ENCODE measurements at places on chromosomes 6 and 20.
A peak's percentile ranks its signal among the peaks of the same experiment; 100 is the strongest.

DNA sequence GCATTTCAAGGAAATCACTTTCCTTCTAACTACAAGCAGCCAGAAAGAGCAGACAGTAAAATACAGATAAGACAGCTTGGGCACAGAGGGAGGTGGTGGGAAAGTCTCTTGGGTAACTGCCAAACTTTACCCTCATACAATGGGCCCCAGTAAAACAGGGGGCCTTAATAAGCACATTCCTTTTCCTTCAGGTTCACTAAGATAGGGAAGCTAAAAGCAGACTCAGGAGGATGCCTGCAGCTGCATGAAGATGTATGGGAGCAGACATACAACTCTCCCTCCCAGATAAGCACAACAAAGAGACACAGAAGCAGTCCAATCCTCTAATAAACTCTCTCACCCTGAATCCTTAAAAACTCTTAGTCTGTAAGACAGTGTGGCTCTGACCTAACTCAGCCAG, 49.0 kb downstream of the SIM1 start:
- DNase-seq = no peak

DNA sequence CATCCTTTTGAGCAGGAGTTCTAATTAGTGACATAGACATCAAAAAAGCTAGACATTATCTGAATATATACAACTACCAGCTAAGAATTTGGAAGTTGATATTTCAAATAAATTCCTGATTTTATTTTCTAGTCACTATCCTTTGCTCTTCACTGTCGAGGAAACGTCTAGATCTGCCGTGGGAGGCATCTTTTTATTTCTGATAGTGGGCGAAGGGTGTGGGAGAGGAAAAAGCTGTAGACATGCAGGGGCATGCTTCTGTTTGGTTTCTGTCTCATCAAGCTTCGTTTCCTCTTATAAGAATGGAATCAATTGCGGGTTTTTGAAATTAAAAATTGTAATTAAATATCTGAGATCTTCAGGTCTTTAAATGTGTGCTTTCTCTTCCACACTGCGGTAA, 16.2 kb upstream of the C6orf118 start:
- no peak for DNase-seq

GRCh38 chr20:58744836-58745235, 52.2 kb downstream of the NPEPL1 start:
- no peak for DNase-seq

GRCh38 chr6:13687917-13688351, 23.7 kb downstream of the RANBP9 start:
- DNase-seq = no peak

GRCh38 chr20:41819436-41819835, 201.3 kb upstream of the CHD6 start:
- no peak for DNase-seq

DNA sequence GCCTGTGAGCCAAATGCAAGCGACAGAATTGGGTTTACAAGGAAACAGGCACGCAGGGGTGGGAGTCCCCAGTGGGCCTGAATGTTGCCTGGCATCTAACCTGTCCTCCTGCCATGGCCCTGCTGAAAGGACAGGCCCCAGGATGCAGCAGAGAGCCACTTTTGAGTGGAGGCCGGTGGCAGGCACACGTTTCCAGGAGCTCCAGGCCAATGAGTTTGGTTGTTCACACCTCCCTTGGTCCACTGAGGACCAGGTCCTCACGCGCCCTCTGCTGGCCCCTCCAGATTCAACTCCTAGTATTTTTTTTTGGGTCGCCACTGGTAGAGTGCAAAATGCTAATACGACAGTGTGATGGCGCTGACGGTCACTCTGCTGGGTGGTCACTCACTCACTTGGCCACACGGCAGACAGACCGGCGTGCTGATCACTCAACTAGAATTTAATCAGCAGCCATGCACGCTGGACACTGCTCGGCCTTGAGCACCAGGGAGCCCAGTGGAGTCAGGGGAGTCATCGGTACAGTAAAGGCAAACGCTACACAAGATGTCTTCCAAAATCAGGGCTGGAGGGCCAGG, 81.7 kb upstream of the NFATC2 start:
- peak; percentile 3 for DNase-seq

DNA sequence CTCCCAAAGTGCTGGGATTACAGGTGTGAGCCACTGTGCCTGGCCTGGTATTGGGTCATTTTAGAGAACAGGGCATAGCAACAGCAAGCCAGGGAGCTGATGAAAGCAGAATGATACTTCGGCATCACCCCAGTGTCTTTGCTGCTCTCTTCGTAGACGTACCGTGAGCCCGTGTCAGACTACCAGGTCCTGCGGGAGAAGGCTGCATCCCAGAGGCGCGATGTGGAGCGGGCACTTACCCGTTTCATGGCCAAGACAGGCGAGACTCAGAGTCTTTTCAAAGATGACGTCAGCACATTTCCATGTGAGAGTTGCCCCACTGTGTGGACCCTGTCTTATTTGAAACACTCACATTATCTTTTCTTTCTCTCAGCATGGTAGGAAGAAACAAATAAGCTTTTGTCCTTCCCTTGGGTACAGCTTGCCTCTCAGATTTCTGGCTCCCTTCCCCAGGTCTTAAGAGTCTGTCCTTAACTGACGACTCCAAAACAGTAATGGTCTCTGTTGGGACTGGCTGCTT, 15.9 kb downstream of the TAF8 start:
- DNase-seq = no peak

GRCh38 chr20:54190217-54190616, 16.4 kb upstream of the CYP24A1 start:
- DNase-seq = no peak

- no peak for DNase-seq
These were observed 41.4 kb downstream of the MOXD1 start for GRCh38 chr6:132359886-132360285.

DNA sequence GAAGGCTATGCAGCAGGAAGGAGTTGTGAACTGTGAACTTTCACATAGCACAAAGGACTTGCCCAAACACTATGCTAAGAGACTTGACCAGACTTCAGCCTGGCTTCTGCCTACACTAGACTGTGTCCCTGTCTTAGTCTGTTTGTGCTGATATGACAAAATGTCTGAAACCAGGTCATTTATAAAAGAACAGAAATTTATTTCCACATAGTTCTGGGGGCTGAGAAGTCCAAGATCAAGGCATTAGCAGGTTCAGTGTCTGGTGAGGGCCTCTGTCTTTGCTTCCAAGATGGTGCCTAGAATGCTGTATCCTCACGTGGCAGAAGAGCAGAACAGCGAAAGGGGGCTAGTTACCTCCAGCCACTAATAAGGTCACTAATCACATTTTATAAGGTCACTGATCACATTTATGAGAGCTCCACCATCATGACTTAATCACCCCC, 16.0 kb upstream of the MCM3 start:
- no peak for DNase-seq

GRCh38 chr6:163897669-163898068, 483.2 kb downstream of the QKI start:
- no peak for DNase-seq

GRCh38 chr6:114995526-114995925, 652.7 kb upstream of the HS3ST5 start:
- DNase-seq = no peak

GRCh38 chr6:115899730-115900282, 160.9 kb downstream of the FRK start:
- DNase-seq = no peak

DNA sequence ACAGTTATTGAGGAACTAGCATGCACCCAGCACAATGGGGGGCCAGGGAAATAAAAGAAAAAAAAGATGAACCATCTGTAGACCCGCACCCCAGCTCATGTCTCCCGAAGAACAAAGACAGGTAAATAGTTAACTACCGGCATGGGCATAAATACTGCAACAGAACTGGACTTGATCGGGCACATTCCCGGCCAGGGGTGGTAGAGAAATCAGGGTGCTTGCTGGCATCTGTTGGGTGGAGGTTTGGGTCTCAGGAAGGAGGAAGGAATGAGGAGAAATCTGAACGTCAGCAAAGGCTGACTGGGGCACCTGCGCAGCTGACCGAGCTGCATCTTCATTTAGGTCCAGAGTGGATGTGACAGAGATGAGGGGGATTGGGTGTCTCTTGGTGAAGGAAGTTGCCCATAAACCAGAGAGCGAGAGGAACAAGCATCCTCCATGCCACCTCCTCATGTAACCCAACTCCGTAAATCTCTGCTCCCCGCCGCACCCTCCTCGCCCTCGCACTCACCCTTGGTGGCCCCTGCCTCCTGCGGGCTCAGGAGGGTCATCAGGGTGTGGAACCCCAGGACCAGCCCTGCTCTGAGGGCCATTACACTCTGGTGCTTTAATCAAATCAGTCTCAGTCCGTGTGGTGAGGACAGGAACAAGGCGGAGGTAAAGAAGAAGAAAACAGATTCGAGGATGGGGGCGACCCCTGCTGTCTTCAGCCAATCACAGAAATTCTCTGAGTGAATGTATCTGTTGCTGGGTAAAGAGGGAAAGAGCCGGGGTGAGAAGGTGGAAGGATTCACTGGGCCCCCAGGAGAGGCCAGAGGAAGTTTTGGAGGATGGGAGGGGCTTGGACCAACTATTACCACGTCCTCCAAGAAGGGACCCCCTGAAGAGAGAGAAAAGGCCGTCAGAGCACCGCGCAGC, at the start of gene HLA-DOA:
HLA-DOA (minus strand) TSS at position 648 of the 918 bp plus-strand sequence.
- DNase-seq = no peak

GRCh38 chr6:134873500-134874388, 76.2 kb downstream of the ALDH8A1 start:
- DNase-seq = no peak

GRCh38 chr6:144811140-144811539, 526.0 kb downstream of the UTRN start:
- no peak for DNase-seq
